ENCODE measurements at places on chromosomes 16 and 17. TPM values are rescaled to one million over a fixed set of nuclear protein-coding genes. Genes with fewer than 3 reads are reported as not detected.

DNA sequence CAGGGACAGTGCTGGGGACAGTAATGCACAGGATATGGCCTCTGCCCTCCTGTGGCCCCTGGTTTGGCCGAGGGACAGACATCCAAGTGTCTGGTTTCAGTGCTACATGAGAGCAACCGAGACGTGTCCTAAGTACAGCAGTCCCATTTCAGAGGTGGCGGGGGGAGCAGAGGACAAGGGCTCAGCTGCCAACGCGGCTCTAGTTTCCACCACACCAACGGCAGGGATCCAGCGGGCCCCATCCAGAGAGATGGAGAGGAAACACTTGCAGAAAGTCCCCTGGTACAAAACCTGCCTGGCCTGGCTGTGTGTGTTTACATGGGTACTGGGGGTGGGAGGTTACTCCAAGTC, 125.8 kb upstream of the SMURF2 start:
- H3K4me3 ChIP-seq: no peak overlapping the region
- no peaks in the 10 kb centered on the region for H3K27me3 ChIP-seq
- peaks cover 40% of the 10 kb centered on the region for H3K4me1 ChIP-seq
- peak; percentile 74 for DNase-seq

KCNJ12 gene
- 5.7 TPM for polyA plus RNA-seq

- H3K4me3 ChIP-seq: no peak overlapping the region
- no peaks in the 10 kb centered on the region for H3K4me1 ChIP-seq
- DNase-seq: peak; percentile 1
- no peak overlapping the region for H3K27ac ChIP-seq
Observed at GRCh38 chr16:13291591-13292333, 390.4 kb downstream of the SHISA9 start.

SLC35G6 gene
- polyA plus RNA-seq: 0.09 TPM

DNA sequence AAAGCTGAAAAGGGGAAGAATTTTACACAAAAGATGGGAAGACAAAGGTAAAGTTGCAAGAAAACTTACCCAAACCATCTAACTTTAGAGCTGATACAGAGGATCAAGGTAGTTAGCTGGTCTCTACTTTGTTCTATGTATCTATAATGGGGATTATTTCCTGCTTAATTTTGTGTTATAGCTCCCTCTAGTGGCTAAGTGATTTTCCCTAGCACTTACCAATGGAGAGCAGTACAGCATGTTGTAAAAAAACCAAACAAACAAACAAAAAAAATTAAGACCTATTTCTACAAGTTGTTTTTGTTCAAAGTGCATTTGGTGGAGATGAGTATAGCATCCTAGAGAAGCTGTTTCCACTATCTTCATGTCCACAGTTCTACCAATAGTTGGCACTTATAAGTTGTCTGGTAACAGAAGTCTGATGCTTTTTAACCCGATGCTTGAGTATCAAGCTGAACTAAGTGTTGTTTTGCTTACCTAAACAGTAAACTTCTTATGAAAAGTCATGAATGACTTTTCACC, 7.5 kb downstream of the SRSF1 start:
- peaks cover 10% of the 10 kb centered on the region for H3K4me1 ChIP-seq
- H3K27me3 ChIP-seq: no peaks in the 10 kb centered on the region
- no peak overlapping the region for H3K27ac ChIP-seq
- H3K36me3 ChIP-seq: peaks cover 17% of the 10 kb centered on the region
- DNase-seq: peak; percentile 86

DNA sequence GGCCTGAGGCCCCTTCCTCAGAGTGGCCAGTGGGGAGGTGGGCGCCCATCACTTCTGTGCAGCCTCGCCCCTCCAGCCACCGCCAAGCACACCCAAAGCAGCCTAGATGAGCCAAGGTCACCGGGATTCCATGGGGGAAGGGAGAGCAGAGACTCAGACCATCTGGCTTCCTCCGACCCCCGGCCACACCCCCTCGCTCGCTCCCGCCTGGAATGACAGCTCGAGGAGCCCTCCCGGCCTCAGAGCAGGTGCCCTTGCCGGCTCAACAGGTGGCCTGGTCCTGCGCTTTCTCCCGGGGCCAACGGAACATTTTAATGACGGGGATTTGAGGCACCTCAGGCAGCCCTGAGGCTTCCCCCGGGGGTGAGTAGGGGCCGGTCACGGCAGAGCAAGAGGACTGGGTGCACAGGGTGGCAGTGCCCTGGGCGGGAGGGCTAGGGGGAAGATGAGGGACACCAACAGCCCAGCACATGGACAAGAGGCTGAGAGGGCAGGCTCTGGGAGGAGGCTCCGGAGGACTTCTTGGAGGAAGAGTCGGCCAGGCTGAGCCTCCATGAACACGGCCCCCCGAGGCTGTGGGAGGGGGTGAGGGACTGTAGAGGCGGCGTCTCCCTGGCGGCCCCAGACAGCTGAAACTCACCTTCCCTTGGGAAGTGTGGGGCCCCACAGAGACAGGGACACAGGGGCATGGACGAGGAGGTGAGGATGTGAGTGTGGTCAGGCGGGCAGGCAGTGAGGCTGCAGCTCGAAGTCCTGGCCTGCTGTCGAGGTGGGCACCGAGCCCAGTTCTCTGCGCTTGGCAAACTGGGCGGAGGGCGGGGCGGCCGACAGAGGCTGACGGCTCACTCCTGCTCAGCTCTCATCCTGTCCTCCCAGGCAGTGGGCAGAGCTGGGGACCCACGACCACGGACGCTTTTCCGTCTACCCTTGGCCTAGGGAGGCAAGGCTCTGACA, 12.5 kb upstream of the C1QTNF8 start:
- no peak overlapping the region for H3K27ac ChIP-seq
- H3K4me1 ChIP-seq: peaks cover 20% of the 10 kb centered on the region
- no peaks in the 10 kb centered on the region for H3K36me3 ChIP-seq
- DNase-seq: peak; percentile 60
- H3K4me3 ChIP-seq: no peak overlapping the region

TEKT3 gene
- 1.0 TPM for polyA plus RNA-seq

DNA sequence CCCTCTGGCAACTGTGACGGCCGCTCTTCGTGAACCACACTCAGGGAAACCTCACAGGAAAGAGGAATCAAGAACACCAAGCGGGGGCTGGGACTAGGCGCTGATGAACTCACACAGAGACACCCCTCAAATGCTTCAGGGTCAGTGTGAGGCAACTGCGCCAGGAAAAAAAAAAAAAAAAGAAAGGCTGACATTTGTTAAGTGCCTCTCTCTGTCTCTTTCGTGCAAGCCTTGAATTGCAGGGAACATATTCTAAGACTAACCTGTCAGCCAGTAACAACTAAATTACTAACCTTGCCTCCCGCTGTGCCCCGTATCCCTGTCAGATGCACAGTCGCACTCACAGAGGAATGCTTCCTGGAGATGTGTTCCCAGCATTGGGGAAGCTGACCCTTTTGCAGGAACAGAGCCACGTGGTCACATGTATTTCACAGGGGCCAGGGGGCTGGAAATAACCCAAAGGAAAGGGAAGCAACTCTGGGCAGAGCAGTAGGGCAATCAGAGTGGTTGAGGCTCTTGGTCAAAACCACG, 247.8 kb downstream of the XYLT1 start:
- H3K4me1 ChIP-seq: peaks cover 35% of the 10 kb centered on the region
- no peaks in the 10 kb centered on the region for H3K36me3 ChIP-seq
- no peak overlapping the region for H3K27ac ChIP-seq
- no peaks in the 10 kb centered on the region for H3K27me3 ChIP-seq

ABCC12 gene
- 0.33 TPM for polyA plus RNA-seq

DNA sequence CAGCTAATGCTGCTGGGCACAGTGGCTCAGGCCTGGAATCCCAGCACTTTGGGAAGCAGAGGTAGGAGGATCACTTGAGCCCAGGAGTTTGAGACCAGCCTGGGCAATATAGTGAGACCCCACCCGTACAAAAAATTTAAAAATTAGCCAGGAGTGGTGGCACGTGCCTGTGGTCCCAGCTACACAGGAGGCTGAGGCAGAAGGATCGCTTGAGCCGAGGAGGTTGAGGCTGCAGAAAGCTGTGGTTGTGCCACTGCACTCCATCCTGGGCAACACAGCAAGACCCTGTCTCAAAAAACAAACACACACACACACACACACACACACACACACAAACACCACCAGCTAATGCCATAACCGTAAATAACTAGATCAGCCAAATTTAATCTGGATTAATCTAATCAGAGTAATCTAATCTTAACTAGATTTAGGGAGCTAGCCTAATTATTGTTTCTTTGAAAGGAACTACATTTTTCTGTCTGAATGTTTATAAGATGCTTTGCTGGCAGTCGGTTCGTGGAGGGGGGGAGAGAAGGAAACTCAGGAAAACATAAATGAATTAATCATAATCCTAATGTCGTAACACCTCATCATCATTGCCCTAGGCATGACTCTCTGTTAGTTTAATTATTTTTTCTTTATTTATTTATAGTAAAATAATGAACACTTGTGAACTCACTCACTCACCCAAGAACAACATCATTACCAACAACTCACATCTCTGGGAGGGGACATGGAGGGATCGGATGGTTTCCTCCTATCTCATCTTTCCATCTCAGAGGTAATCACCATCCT, 12.5 kb upstream of the RBBP6 start:
- H3K4me1 ChIP-seq: no peaks in the 10 kb centered on the region
- no peak overlapping the region for H3K4me3 ChIP-seq
- no peak overlapping the region for H3K27ac ChIP-seq
- H3K36me3 ChIP-seq: no peaks in the 10 kb centered on the region
- no peak for DNase-seq

DNA sequence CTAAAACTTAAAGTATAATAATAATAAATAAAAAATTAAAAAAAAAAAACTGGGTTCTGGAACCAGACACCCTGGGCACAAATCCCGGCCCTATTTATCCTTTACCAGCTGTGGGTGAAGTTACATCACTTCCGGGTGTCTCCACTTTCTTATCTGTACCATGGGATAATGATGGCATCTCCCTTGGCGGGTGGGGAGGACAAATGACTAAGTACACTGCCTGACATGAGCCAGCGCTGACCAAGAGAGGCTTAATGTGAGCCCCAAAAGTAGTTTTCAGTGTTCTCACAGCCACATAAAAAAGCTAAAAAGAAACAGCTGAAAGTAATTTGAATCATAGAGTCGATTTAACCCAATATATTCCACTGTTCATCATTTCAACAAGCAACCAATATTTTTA, 424.9 kb downstream of the SOX9 start:
- no peaks in the 10 kb centered on the region for H3K27me3 ChIP-seq
- no peaks in the 10 kb centered on the region for H3K4me1 ChIP-seq
- H3K36me3 ChIP-seq: no peaks in the 10 kb centered on the region
- H3K27ac ChIP-seq: no peak overlapping the region
- DNase-seq: no peak

GRCh38 chr17:35488991-35489390, 40.4 kb upstream of the SLFN13 start:
- no peak for DNase-seq
- no peak overlapping the region for H3K4me3 ChIP-seq
- peaks cover 72% of the 10 kb centered on the region for H3K27me3 ChIP-seq
- no peaks in the 10 kb centered on the region for H3K36me3 ChIP-seq
- H3K4me1 ChIP-seq: peaks cover 16% of the 10 kb centered on the region

GRCh38 chr16:23679274-23679985, 741 bp downstream of the PLK1 start:
- no peak overlapping the region for H3K27ac ChIP-seq
- no peaks in the 10 kb centered on the region for H3K27me3 ChIP-seq
- peaks cover 23% of the 10 kb centered on the region for H3K4me1 ChIP-seq

- peak; percentile 93 for DNase-seq
- H3K4me3 ChIP-seq: peak overlapping the region; percentile 39
- H3K4me1 ChIP-seq: peaks cover 76% of the 10 kb centered on the region
- H3K27ac ChIP-seq: peak overlapping the region; percentile 99
- peaks cover 11% of the 10 kb centered on the region for H3K36me3 ChIP-seq
- H3K27me3 ChIP-seq: no peaks in the 10 kb centered on the region
Observed at GRCh38 chr17:2089021-2089422, 34.1 kb downstream of the HIC1 start.

GRCh38 chr16:17467923-17468540, 2.7 kb downstream of the XYLT1 start:
- H3K4me1 ChIP-seq: peaks cover 32% of the 10 kb centered on the region
- DNase-seq: peak; percentile 91
- H3K36me3 ChIP-seq: no peaks in the 10 kb centered on the region
- peaks cover 22% of the 10 kb centered on the region for H3K27me3 ChIP-seq

DNA sequence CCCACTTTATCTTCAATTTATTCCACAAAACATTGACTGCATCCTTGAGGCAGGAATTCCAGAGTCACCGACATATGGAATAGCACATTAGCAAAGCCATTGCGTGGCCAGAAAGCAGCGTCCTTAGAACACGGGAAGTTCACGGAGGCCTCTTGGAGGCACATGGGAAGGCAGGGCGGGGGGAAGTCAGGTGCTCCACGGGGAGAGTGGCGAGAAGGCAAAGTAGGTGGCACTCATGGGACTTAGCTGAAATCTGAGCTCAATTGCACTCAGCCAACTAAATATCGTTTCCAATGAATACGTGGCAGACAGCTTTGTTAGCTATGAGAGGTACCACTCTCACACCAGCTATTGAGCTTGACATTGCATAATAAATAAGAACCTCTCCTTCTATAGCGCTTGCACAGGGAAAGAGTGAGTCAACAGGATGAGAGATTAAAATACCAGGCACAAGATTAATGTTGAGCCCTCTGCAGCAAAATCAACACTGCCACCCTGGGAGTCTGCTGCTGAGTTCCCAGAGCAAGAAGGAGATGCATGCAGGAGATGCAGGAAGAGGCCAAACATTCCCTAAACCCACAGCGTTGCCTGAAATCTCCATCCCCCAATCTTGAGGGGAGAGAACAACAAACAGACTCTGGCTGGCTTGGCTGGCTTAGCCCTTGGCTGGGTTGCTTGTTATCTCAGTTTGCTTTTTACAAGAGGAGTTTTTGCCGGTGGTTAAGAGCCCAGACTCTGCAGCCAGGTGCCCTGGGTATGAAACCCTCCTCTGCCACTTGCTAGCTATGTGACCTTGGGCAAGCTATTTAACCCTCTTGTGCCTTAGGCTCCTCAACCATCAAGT, 28.8 kb downstream of the ABCC12 start:
- DNase-seq: peak; percentile 29
- peak overlapping the region; percentile 65 for H3K27ac ChIP-seq
- H3K4me3 ChIP-seq: no peak overlapping the region
- no peaks in the 10 kb centered on the region for H3K36me3 ChIP-seq
- H3K27me3 ChIP-seq: no peaks in the 10 kb centered on the region

DNA sequence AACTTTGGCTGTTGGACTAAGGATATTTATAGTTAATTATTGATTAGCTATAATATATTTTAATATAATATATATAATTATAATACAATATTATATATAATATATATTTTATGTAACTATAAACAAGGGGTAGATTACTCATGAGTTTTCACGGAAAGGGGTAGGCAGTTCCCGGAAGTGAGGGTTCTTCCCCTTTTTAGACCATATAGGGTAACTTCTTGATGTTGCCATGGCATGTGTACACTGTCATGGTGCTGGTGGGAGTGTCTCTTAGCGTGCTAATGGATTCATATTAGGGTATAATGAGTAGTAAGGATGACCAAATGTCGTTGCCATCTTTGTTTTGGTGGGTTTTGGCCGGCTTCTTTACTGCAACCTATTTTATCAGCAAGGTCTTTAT, 315.6 kb downstream of the WWOX start:
- no peak for DNase-seq
- no peak overlapping the region for H3K27ac ChIP-seq
- H3K4me3 ChIP-seq: no peak overlapping the region
- H3K27me3 ChIP-seq: no peaks in the 10 kb centered on the region
- no peaks in the 10 kb centered on the region for H3K4me1 ChIP-seq

KCNAB3 gene
- polyA plus RNA-seq: 3.5 TPM
